CMK (cell line): ENCODE measurements at places on chromosomes 4 and X.

DNA sequence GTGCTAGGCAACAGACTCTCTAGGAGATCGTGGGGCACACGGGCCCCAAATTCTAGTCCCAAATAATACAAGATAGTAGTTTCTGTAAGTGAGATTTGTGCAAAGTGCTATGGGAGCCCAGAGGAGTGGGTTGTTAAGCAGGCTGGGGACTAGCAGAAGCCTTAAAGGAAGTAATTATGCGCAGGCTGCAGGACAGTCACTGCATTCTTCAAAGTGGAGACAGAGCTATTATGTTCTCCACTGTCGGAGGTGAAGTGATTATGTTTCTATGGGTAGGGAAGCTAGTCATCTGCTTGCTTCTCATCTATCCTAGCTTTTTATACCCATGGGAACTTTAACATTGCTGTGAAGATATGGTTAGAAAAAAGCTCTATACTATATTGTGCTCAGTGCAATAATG, 154.2 kb downstream of the CPE start:
- DNase-seq: no peak

- no peak for DNase-seq
Observed at GRCh38 chr4:38411092-38411491, 252.9 kb upstream of the KLF3 start.

GRCh38 chrX:15507005-15507404, 6.4 kb downstream of the BMX start:
- no peak for DNase-seq

DNA sequence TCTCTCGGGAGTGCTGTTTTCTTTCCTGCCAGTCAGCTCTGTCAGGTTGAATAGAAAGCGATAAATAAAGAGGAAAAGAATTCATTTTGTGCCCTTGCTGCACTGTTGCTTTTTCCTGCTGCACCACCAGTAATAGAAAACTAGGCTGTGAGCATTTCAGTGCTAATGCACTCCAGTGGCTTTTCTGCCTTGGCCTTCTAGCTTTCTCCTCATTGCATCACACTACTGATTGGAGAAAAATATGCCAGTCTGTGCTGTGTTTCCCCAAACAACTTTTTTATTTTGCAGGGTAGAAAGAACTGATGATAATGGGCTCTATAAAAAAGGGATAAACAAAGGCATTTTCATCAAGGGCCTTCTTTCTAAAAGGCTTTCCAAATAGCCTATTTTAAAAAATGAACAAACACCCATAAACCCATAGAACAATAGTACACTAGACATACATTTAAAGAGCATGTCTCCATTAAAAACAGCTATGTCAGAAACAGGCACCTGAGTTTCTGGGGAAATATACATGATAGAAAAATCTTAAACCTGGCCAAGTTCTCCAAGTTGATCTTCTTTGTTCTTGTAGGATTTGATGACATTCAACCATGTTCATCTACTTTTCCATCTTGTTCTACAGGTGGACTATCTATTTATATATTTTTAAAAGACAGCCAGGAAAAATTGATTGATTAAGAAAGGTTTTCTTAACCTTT, 86.3 kb downstream of the GPRIN3 start:
- no peak for DNase-seq

DNA sequence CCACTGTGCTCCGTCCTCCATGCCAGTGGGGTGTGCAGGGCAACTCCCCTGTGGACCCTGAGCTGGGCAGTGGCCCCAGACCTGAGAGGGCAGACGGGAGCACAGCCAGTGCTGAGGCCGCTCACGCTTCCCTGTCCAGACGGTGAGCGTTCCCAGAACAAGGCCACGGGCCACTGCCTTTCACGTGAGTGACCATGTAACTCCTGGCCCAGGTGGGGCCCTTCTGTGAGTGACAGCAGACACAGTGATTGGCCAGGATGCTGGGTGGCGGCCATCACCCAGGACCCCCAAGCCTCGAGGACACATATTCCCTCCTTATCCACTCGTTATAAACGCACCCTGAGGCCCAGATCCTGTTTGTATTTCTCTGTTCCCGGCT, 10.5 kb downstream of the NSG1 start:
- DNase-seq: no peak

DNA sequence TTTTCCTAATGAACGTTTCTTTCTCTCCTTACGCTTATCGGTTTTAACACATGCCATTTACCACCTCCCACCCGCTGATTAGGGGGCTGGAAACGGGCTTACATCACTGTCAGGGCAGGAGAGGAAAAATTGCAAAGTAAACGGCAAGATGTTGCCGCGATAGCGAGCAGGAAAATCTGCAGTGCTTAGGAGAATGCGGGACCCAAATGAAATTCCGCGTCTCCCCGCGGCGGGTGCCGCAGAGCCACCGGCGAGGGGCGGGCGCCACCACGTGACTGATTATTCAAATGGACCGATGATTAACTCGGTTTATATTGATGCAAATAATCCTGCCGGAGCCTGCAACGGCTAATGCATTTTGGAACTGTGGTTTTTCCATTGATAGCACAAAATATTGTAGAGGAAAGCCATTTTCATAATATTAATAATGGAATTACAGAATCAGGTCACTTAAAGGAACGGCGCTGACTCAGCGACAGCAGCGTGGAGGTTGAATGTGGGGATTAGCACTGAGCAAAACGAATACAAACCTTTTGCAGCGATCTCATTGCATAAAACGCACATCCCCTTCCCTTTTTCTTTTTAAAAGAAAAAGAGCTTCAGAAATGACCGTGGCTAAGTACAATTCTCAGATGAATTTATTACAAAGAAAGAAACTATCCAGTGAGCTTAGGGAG, 224.2 kb downstream of the STIM2 start:
- DNase-seq: peak; percentile 38

DNA sequence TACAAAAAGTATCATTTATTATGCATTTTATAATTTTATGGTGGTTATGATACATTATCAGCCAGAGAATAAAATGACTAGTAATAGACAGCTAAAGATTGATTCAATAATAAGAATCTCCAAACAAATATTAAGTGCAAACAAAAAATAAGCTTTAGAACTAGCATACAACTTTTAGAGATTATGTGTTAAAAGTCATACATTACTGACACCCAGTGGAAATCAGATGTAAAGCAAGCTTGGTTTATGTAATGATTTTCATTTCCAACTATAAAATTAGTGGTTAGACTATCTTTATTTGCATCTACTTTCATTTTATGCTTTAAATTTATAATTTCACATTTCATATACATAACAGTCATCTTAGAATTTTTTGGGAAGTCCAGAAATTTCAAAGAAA, 57.7 kb downstream of the IL13RA2 start:
- DNase-seq: no peak

DNA sequence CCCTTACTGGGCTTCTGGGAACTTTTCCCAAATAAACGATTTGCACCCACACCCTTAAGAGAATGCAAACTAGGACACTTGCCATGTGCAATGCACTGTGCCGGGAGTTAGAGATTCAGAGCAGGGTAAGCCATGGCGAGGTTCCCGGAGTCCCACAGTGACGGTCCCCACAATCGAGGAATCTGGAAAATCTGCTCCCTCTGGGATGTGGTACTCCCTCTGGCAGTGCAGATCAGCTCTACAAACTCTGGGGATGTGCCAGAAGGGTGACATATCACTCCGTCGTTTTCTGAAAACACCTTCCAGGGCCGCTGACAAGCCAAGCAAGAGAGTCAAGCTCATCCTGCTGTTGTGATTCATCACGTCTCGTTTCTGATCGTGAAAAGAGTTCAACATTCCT, 537.5 kb downstream of the BCOR start:
- no peak for DNase-seq

DNA sequence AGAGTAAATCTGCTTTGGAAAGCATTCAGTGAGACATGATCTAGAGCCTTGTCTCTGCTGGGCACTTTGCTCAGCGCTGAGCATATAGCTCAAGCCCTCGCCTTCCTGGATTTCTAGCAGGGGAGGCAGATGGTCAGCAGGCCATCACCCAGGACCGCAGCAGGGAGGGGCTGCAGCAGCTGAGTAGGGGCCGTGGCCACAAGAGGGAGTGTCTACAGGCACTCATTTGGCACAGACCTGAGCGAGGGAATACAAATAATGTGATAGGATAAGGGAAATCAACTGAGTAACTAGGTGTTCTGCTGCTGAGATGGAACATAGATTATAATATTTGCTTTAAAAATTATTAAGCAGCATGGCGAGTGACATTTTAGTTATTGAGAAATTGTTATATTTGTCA, 30.2 kb downstream of the OFD1 start:
- DNase-seq: no peak

- DNase-seq: no peak
Observed at GRCh38 chr4:7463566-7464258, 29.0 kb upstream of the PSAPL1 start.

GRCh38 chrX:13894888-13895565, 78.1 kb upstream of the GPM6B start:
- DNase-seq: no peak

- peak; percentile 8 for DNase-seq
Observed at GRCh38 chrX:15911734-15912550, 57.3 kb upstream of the AP1S2 start.

DNA sequence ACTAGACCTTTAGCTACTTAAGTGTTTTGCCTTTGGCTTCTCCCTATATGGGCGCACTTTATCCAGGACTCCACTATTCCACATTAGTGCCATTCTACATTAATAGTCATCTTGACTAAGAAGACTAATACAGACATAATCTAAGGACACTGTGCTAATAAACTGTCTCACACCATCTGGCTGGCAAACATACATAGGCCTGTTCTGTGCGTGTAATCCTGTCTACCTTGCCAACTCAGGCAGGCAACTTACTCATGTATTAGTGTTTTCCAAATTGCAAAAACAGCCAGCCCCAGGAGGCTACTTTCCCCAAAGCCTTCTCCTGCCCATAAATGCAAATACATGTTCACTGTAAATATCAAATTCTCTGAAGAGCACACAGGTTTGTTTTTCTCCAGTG, 587.3 kb downstream of the TMA16 start:
- DNase-seq: no peak

DNA sequence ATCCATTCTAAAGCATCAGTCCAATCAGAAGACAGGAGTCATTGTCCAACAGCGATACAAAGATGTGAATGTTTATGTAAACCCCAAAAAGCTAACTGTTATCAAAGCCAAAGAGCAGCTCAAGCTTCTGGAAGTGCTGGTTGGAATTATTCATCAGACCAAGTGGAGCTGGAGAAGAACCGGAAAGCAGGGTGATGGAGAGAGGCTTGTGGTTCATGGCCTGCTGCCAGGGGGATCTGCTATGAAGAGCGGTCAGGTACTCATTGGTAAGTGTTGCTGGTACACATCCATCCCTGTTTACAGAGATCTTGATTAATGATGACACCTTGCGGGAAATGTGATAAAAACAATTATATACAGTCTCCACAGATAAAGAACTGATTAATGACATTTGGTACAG, 11.0 kb downstream of the INTU start:
- DNase-seq: no peak

GRCh38 chr4:152255437-152255836, 280.5 kb downstream of the FBXW7 start:
- no peak for DNase-seq

DNA sequence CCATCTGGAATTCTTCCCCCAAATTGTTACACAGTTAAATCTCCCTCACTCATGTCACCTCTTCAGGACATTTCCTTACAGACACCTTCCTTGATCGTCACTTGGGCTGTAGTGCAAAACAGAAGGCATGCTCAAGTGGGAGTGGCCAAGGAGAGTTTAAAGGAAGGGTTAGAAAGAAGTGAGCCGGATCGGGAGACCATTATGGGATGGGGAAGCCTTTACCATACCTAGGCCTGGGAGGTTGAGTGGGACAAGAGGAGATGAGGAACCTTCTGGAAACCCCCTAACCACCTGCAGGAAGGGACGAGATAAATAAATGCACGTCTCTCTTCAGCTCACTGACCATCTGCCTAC, 102.7 kb downstream of the UCHL1 start:
- no peak for DNase-seq

DNA sequence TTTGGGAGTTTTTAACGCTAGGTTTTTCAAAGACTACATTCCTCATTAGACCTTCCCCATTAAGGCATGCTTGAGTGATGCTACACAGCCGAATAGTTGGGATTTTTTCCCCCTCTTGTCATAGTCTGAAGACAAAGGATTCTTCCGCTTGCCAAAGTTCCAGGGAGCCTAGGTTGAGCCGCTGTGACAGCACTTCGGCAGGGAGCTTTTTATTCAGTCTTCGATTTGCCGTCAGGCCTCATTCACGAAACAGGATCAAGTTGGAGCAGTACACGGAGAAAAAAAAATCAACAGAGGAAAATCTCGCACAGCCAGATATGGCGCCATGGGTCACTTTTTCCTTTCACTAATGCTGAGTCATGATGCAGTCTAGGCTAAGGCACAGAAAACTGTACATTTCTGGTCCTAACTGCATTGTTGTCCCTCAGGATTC, 24.3 kb downstream of the SHROOM3 start:
- DNase-seq: no peak

- DNase-seq: no peak
Observed at GRCh38 chrX:2989565-2989964, 16.8 kb upstream of the ARSH start.

GRCh38 chrX:28880136-28880535, 292.9 kb downstream of the IL1RAPL1 start:
- DNase-seq: no peak

- no peak for DNase-seq
Observed at GRCh38 chr4:87213421-87214075, 6.9 kb downstream of the KLHL8 start.

DNA sequence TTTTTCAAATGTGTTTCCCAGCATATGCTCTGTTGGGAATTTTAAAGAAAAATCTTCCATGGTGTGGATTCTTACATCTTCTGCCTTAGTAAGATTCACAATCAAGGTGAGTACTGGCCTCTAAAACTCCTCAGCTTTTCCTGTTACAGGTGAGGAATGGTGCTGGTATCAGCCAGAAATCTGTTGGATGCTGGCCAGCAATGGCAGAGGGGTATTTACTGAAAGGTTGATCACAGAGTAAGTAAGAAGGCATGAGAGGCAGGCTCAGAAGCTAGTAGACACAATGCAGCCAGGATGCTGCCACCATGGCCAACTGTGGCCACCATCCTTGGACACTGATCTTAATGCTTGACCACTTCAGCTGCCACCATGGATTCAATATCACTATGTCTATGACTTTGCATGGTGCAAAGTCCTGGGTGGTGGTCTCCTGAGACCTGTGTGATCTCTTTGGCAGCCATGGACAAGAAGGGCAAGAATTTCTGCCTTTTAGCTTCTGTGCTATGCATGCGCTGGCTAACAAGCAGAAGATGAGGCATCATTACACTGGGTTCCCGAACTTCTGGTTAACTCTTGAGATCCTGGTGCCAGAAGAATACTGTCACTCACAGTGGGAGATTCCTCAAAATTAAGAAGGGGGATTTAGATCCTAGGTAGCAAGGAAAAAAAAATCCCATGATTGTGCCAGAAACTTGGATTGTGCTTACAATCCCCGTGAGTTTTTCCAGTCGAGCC, 60.2 kb downstream of the CHRNA9 start:
- no peak for DNase-seq

GRCh38 chrX:45885931-45886330, 659.3 kb downstream of the ZNF674 start:
- DNase-seq: no peak

GRCh38 chrX:44265559-44265958, 77.9 kb downstream of the EFHC2 start:
- DNase-seq: no peak

- no peak for DNase-seq
Observed at GRCh38 chr4:106698621-106699195, 330.1 kb upstream of the GIMD1 start.

- no peak for DNase-seq
Observed at GRCh38 chrX:70445951-70446350, 1.3 kb downstream of the DLG3 start.
